ENCODE measurements at places on chromosomes 1 and 21. TPM values are rescaled to one million over a fixed set of nuclear protein-coding genes. Genes with fewer than 3 reads are reported as not detected.
A peak's percentile ranks its signal among the peaks of the same experiment; 100 is the strongest.

GRCh38 chr1:160346958-160347357 is 3.8 kb downstream of the NCSTN start:
- H3K4me1 ChIP-seq: peaks cover 7% of the 10 kb centered on the region
- H3K4me3 ChIP-seq: no peak overlapping the region
- H3K27ac ChIP-seq: no peak overlapping the region
- no peaks in the 10 kb centered on the region for H3K27me3 ChIP-seq

Gene ARHGEF16
- total RNA-seq: 8.9 TPM

DNA sequence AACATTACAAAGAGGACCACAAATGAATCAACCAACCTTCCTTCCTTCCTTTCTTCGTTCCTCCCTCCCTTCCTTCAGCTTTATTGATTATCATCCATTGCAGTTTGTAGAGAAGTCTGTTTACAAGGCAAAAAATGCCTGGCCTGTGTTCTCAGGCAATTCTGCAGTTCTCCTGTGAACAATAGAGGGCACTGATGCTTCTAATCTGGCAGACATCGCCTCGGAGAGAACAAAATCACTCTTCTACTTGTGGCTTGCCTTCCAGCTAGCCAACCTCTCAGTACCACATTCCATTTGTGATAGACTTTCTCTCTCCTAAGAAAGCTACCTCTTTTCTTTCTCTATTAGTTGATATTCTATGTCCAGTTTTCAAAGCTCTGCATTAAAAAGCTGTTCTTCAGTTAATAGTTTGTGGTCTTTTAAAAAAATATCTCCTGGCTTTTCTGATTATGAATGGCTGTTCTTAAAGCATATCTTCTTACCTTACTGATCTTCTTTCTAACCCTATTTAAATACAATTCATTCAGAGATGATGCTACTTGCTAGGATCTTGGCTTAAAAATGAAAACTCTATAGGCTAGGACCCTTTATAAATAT is 26.9 kb upstream of the ESRRG start:
- no peak overlapping the region for H3K4me3 ChIP-seq
- H3K4me1 ChIP-seq: no peaks in the 10 kb centered on the region
- no peaks in the 10 kb centered on the region for H3K36me3 ChIP-seq
- DNase-seq: peak; percentile 49
- H3K27me3 ChIP-seq: peaks cover 11% of the 10 kb centered on the region

- H3K27me3 ChIP-seq: no peaks in the 10 kb centered on the region
- peak; percentile 33 for DNase-seq
- H3K4me3 ChIP-seq: no peak overlapping the region
- no peaks in the 10 kb centered on the region for H3K36me3 ChIP-seq
Measured at GRCh38 chr21:42112857-42113256, 41.7 kb downstream of the UMODL1 start.

DNA sequence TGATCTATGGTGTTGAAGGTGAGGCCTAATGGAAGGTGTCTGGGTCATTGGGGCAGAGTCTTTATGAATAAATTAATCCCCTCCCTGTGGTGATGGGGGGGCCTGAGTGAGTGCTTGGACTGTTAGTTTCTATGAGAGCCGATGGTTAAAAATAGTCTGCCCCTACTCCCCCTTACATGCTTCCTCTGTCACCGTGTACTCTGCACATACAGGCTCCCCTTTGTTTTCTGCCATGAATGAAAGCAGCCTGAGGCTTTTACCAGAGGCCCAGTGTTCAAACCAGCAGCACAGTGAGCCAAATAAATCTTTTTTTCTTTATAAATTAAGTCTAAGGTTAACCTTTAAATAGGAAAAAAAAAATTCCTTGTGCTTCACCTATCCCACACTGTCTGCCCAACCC is 657.0 kb downstream of the AMY1C start:
- H3K36me3 ChIP-seq: no peaks in the 10 kb centered on the region
- DNase-seq: no peak
- no peak overlapping the region for H3K27ac ChIP-seq
- H3K4me1 ChIP-seq: peaks cover 4% of the 10 kb centered on the region
- H3K27me3 ChIP-seq: no peaks in the 10 kb centered on the region

DNA sequence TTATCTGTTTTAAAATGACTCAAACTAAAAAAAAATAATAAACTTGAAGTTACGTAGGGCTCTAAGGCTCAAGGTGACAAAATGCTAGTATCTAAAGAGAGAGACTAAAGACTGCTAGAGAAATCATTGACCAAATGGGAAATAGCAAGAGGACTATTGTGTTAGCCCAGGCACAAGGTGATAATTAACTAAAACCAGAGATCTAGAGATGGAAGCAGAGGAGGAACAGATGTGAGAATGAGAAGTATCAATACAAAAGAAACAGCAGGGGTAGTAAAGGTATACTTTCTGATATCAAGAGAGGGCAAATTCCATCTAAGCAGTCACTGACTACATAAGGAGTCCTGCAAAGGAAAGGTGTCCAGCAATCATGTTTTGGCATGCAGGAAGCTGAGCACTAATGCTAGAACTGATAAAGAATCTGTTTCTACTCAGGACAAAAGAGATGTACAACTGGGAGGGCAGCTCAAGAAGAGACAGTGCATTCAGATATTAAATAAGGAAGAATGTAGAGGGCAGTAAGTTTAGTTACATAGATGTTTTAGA is 100.2 kb upstream of the GNG4 start:
- DNase-seq: no peak
- no peaks in the 10 kb centered on the region for H3K36me3 ChIP-seq
- no peaks in the 10 kb centered on the region for H3K4me1 ChIP-seq
- H3K27ac ChIP-seq: no peak overlapping the region

Gene OR14K1
- total RNA-seq: not detected

GRCh38 chr1:210641582-210641981 is 312.9 kb downstream of the HHAT start:
- no peak overlapping the region for H3K27ac ChIP-seq
- no peaks in the 10 kb centered on the region for H3K36me3 ChIP-seq
- H3K4me3 ChIP-seq: no peak overlapping the region
- H3K27me3 ChIP-seq: peaks cover 6% of the 10 kb centered on the region
- peaks cover 9% of the 10 kb centered on the region for H3K4me1 ChIP-seq

DNA sequence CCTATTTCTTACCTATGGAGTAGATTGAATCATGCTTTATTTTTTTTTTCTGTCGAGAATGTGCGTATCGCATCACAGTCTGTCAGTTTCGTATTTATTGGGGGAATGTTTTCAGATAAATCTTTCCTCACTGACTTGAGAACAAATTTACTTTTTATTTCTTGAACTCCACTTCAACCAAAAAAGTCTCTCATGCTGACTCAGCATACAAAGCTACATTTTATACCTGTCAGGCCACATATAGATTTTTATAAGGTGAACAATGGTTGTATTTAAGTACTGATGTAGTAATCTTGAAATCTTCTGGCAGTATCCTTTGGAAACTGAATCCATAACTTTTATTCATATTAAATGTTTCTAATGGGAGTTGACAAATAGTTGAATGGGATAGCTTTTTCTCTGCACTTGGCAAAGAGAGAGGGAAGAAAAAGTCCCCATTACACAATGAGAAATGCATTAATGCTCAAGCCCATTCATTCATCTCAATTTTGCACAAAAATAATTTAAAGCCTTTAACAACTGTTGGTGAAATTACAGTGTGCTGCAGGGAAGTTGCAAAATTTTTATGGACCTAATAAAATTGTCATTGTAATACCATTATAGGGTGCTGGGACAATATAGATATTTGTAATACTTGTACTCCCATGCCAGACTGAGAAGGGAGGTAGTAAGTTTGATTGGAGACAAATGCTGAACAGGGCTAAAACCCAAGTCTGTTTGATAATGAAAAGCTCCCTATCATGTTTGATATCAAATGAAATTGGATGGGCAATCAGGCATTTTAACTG is 367.6 kb downstream of the HLX start:
- H3K27ac ChIP-seq: no peak overlapping the region
- no peaks in the 10 kb centered on the region for H3K27me3 ChIP-seq
- H3K4me3 ChIP-seq: no peak overlapping the region

DNA sequence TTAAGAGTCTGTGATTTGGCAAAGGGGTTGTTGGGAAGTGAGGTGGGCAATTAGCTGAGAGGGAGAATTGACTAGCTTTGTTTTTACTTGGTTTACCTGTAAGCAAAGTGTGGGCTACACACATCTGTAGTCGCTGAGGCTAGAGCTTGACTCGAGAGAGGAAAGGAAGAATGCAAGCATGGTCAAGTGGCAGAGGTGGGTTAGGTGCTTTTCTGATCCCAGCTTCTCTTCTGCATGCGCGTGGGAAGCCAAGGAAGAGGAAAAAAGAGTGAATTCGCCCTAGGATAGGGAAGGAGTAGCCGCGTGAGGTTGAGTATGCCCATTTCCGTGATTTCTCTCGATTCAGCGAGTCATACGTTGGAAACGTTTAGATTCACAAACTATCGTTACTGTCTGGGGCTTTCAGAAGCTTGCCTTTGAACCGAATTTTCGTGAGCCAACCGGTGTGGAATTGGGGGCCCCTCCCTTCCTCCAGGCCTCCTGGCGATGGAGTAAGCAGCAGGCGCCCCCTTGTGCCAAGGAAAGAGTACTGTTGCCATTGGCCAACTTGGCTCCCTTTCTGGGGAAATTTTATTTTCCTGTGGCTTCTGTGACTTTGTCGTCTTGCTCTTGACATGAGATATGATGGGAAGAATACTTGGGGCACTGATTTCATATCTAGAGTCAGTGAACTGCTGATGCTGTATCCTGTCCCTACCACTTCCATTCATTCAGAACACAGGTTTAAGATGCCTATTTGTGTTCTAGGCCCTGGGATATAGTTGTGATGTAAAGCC is 1.3 kb downstream of the PIGV start:
- no peaks in the 10 kb centered on the region for H3K36me3 ChIP-seq
- peaks cover 24% of the 10 kb centered on the region for H3K4me1 ChIP-seq
- H3K27me3 ChIP-seq: no peaks in the 10 kb centered on the region
- peak; percentile 92 for DNase-seq
- peak overlapping the region; percentile 97 for H3K27ac ChIP-seq

Gene SPATA45
- total RNA-seq: not detected

Gene CNKSR1
- total RNA-seq: 1.8 TPM

DNA sequence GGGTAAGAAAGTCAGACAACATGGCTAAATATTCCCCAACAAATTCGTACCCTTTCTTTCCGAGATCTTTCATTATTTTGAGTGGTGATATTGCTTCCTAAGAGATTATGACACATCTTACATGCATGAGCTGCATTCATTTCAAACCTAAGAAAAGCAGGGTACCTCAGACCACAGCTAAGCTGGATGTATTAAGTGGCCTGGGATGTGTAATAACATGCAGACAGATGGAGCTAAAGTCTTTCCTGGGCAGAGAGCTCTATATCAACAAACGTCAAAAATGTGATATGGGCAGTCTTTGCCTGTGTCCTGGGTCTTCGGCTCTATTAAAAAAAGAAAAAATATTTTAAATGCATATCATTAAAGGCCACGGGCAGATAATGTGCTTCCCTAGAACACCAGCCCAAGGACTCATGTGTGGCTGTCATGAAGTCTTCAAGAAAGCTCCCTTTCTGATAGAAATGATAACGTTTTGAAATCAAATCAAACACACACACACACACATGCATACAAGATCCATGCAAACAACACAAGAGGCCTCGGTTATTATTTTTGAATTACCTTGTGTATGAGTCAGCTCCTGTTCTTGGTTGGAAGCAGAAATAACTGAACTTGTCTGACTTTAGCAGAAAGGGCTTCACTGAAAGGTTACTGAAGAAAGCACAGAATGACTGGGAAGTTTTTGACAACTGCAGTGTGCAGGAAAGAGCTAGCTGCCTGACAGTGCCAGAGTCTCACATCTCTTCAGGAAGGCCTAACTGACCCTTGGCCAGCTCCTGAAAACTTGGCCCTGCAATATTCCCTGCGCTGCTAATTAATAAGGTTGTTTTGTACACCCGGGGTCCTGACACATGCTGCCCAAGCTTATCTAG is 231.2 kb downstream of the DSCAM start:
- H3K4me1 ChIP-seq: no peaks in the 10 kb centered on the region
- no peaks in the 10 kb centered on the region for H3K36me3 ChIP-seq
- no peak overlapping the region for H3K4me3 ChIP-seq
- no peak for DNase-seq

Gene NR1I3
- not detected for total RNA-seq

- no peak overlapping the region for H3K27ac ChIP-seq
- no peaks in the 10 kb centered on the region for H3K4me1 ChIP-seq
- H3K36me3 ChIP-seq: no peaks in the 10 kb centered on the region
Measured at GRCh38 chr1:67524143-67525052, 94.2 kb upstream of the SERBP1 start.

GRCh38 chr1:35725596-35725995 is 6.9 kb upstream of the C1orf216 start:
- peaks cover 3% of the 10 kb centered on the region for H3K4me1 ChIP-seq
- peak overlapping the region; percentile 24 for H3K27ac ChIP-seq
- no peaks in the 10 kb centered on the region for H3K36me3 ChIP-seq
- no peak overlapping the region for H3K4me3 ChIP-seq
- H3K27me3 ChIP-seq: no peaks in the 10 kb centered on the region
- peak; percentile 58 for DNase-seq

DNA sequence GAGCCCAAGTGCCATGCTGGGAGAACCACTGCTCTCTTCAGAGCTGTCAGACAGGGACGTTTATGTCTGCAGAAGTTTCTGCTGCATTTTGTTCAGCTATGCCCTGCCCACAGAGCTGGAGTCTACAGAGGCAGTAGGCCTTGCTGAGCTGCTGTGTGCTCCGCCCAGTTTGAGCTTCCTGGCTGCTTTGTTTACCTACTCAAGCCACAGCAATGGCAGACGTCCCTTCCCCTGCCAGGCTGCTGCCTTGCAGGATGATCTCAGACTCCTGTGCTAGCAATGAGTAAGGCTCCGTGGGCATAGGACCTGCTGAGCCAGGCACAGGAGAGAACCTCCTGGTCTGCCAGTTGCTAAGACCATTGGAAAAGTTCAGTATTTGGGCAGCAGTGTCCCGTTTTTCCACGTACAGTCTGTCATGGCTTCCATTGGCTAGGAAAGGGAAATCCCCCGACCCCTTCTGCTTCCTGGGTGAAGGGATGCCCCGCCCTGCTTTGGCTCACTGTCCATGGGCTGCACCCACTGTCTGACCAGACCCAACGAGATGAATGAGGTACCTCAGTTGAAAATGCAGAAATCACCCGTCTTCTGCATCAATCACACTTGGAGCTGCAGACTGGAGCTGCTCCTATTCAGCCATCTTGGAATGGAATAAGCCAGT is 31.9 kb downstream of the CYP4B1 start:
- H3K36me3 ChIP-seq: no peaks in the 10 kb centered on the region
- no peak for DNase-seq
- H3K27ac ChIP-seq: no peak overlapping the region
- peaks cover 10% of the 10 kb centered on the region for H3K27me3 ChIP-seq
- no peaks in the 10 kb centered on the region for H3K4me1 ChIP-seq

GRCh38 chr1:1419363-1419812 is 1.7 kb downstream of the ANKRD65 start:
- no peak for DNase-seq
- no peaks in the 10 kb centered on the region for H3K4me1 ChIP-seq
- H3K27me3 ChIP-seq: no peaks in the 10 kb centered on the region
- no peaks in the 10 kb centered on the region for H3K36me3 ChIP-seq
- H3K27ac ChIP-seq: no peak overlapping the region
- no peak overlapping the region for H3K4me3 ChIP-seq

- no peaks in the 10 kb centered on the region for H3K27me3 ChIP-seq
- H3K27ac ChIP-seq: no peak overlapping the region
- no peak overlapping the region for H3K4me3 ChIP-seq
Measured at GRCh38 chr1:25780318-25781129, 19.5 kb upstream of the SELENON start.

GRCh38 chr1:220164116-220164515 is 70.2 kb downstream of the IARS2 start:
- DNase-seq: no peak
- no peaks in the 10 kb centered on the region for H3K27me3 ChIP-seq
- H3K27ac ChIP-seq: no peak overlapping the region
- H3K4me3 ChIP-seq: no peak overlapping the region
